ENCODE measurements at places on chromosomes 12 and 14. TPM values are rescaled to one million over a fixed set of nuclear protein-coding genes. Genes with fewer than 3 reads are reported as not detected.

TPPP2 gene
- not detected for total RNA-seq

DNA sequence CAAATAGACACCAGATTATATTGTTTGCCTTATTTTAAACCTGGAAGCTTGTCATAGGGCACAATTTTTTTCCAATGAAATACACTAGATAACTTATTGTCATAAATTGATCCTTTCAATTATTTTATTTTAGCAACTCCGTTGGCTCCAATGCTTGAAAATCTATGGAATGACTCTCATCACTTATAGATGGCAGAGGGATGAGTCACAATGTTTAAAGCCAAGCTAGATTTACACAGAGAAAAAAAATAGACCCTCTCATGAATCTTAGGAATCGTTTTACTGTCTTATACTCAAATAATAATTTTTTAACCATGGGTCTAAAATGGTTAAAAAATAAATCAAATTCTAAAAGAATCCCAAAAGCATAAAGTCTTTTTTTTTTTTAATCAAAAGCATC lies 1276.6 kb upstream of the FLRT2 start:
- no peaks in the 10 kb centered on the region for H3K36me3 ChIP-seq
- no peak overlapping the region for H3K4me3 ChIP-seq
- H3K27ac ChIP-seq: no peak overlapping the region

- no peak overlapping the region for H3K27ac ChIP-seq
- no peaks in the 10 kb centered on the region for H3K36me3 ChIP-seq
- no peak for DNase-seq
Observed at GRCh38 chr12:22935501-22935900, 310.5 kb downstream of the ETNK1 start.

FOXG1 gene
- 0.09 TPM for total RNA-seq
